ENCODE measurements at places on chromosomes 16 and 17. TPM values are rescaled to one million over a fixed set of nuclear protein-coding genes. Genes with fewer than 3 reads are reported as not detected.

TMEM204 gene
- polyA plus RNA-seq, result 25.8 TPM

C17orf113 gene
- polyA plus RNA-seq, result 5.5 TPM

ENO3 gene
- 26.2 TPM for polyA plus RNA-seq

TNS4 gene
- polyA plus RNA-seq, result 0.08 TPM

TBC1D3I gene
- not detected for polyA plus RNA-seq

KRTAP3-2 gene
- polyA plus RNA-seq, result not detected

RGS9 gene
- polyA plus RNA-seq, result 16.1 TPM

APRT gene
- 121 TPM for polyA plus RNA-seq

DPEP2 gene
- 1.6 TPM for polyA plus RNA-seq

ZNF597 gene
- polyA plus RNA-seq, result 3.4 TPM

DNA sequence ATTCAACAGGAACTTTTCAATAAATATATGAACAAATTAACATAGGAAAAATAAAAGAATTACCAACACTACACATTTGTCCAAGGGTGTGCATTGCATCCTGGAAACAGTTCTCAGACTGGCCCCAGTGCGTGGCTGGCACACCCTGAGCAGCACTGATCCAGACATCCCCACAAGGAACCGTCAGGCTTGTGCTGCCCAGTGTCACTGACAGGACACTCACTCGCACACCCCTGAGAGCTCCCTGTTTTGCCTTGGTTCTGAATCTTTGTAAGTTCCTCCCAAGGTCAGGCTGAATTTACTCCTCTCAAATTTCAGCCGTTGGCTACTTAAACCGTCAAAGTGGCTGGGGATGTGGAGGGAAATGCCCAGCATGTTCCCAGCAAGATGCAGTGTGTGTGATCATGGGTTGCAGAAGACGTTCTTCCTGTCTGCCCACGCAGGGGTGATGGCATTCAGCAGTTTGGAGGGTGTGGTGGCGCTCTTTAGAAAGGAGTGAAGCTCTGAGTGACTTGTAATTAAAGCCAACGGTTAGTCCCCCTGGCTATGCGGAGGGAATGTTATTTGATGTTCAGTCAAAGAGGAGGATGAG is 1.7 kb downstream of the MT2A start:
- no peak for DNase-seq

DNA sequence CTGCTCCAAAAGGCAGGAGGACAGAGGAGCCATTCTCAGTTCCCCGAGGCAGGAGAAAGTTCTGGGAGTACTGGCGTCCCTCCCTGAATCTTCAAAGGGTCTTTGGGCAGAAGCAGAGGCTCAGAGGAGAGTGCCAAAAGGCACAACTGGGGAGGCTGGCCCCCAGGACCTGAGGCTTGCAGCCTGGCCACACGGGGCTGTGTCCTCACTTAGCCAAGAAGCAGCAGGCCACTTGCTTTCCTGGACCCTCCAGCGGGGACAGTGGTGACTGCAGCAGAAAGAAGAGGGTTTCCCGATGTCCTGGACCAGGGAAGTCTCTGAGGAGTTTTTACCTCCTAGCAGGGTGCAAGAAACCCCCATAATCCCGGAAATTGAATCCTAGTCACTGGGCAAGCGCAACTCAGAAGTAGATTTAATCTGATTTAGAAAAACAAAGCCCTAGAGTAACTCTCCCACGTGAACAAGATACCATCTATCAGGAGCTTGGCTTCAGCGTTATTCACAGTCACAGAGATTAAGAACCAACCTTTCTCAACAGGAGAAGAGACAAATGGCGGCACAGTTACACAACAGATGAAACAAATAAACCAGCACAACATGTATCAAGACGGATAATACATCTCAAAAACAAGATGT is 25.5 kb upstream of the BCO1 start:
- DNase-seq, result no peak

- no peak for DNase-seq
Observed at GRCh38 chr16:88534638-88535190, 35.5 kb upstream of the ZC3H18 start.

GRCh38 chr16:3457434-3458252 is 14.2 kb downstream of the NAA60 start:
- DNase-seq, result peak; percentile 92

DNA sequence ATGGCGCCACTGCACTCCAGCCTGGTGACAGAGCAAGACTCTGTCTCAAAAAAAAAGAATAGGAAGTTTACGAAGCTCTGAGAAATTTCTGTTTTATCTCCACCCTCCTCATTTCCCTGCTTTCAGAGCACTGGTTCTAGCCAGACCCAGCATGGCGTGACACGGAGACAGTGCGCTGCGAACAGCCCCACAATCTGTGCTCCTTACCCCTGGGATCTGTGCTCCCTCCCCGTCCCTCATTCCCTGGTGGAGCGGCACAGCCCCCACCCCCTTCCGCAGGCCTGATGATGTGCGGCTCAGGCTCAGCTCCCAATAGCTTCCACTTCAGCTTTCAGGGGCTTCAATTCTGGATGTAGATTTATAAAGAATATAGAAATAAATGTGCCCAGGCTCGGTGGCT is 56.1 kb upstream of the ENDOV start:
- DNase-seq, result no peak

- DNase-seq, result no peak
Observed at GRCh38 chr16:88346680-88347505, 35.9 kb upstream of the ZNF469 start.

GRCh38 chr16:31491778-31492418 is 9.0 kb downstream of the SLC5A2 start:
- no peak for DNase-seq

DNA sequence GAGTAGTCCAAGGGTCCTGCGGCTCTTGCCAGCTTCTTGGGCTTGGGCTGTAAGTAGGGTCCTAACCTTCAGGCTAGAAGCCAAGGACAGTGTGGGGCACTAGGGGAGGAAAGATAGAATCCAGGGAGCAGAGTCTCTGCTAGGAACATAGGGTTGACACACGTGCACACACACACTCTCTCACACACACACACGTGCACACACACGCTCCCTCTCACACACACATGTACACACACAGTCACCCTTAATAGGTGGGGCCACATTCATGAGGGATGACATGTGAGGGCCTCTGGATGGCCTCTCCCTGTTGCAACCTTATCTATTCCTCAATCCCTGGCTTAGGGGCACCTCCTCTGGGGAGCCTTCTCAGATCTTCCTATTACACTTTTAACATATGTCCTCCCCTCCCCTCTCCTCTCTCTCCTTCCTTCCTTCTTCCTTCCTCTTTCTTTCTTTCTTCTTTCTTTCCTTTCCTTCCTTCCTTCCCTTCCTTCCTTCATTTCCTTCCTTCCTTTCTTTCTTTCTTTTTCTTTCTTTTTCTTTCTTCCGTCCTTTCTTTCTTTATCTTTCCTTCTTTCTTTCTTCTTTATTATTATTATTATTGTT is 3.1 kb downstream of the EPX start:
- no peak for DNase-seq

DNA sequence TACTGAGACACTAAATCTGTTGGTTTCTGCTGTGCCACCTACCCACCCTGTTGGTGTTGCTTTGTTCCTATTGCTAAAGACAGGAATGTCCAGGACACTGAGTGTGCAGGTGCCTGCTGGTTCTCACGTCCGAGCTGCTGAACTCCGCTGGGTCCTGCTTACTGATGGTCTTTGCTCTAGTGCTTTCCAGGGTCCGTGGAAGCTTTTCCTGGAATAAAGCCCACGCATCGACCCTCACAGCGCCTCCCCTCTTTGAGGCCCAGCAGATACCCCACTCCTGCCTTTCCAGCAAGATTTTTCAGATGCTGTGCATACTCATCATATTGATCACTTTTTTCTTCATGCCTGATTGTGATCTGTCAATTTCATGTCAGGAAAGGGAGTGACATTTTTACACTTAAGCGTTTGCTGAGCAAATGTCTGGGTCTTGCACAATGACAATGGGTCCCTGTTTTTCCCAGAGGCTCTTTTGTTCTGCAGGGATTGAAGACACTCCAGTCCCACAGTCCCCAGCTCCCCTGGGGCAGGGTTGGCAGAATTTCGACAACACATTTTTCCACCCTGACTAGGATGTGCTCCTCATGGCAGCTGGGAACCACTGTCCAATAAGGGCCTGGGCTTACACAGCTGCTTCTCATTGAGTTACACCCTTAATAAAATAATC is 14.6 kb downstream of the STH start:
- no peak for DNase-seq

- DNase-seq, result no peak
Observed at GRCh38 chr17:79674506-79675412, 56.0 kb upstream of the ENPP7 start.

DNA sequence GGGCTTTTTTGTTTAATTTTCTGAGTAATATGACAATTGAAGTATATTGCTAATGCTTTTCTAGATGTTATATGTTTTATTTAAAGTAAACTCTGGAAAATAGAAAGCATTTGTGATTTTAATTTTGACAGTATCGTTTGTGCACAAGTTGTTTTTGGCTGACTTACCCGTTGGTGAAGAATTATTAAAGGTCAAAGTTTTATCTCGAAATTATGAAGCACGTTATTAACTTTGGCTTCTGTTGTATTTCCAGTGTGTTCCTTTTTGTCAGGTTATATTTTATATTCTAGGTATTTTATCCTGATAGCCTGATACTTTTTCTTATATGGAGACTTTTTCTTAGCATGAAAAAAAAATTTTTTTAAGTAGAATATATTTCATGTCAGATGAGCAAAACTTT is 16.8 kb downstream of the PRKCA start:
- no peak for DNase-seq

GRCh38 chr17:76262732-76263344 is 2.3 kb upstream of the UBALD2 start:
- no peak for DNase-seq

DNA sequence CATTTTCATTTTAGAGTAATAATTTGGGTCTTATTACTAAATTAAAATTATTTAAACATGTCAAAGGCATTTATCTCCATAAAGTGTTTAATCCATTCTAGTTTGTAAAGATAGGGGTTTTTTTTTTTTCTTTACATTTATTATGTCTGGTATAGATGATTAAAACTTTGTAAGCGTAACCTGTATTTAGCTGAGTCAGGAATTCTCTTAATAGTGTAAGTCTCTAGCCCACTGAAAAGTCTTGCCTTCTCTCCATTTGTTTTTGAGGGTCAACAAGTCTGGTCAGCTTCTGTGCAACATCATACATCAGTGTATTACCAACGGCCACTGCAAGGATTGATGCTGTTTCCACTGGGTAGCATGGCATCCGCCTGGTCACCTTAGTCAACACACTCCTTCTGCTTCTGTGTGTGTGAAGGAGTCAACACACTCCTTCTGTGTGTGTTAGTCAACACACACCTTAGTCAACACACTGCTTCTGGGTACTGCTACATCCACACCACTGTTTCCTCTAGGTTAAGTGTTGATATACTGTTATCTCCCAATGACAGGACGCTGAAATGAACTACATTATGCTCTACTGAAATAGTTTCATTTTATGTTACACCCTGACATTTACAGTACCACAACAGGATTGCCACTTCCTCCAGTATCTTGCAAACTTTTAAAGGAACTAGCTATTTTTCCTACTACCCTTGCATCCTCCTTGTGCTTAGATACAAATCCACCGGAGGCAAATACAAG is 37.3 kb upstream of the VWA3A start:
- no peak for DNase-seq

GRCh38 chr17:7878234-7878633 is 10.4 kb upstream of the CHD3 start:
- no peak for DNase-seq

GRCh38 chr16:10367616-10368188 is 18.2 kb upstream of the ATF7IP2 start:
- no peak for DNase-seq

GRCh38 chr17:57541472-57542394 is 203.4 kb downstream of the CCDC182 start:
- DNase-seq, result no peak

DNA sequence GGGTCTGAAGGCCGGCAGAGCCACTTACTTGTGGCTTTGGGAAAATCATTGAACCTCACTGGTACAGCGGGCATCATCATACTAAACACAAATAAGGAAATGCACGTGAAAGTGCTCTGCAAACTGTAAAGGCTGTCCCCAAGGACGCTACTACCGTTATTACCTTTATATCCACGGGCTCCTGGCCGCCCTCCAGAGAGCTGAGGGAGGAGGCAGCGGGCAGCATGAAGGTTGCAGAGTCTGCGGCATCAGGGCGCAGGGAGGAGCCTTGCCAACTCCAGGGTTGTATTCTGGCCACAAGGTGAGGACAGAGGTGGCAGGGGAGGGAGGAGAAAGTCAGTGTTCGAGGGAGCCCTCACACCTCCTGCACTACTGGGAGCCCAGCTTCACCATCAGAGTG is 68.3 kb upstream of the GCSH start:
- DNase-seq, result no peak

GRCh38 chr17:33697557-33697956 is 404.5 kb upstream of the ASIC2 start:
- DNase-seq, result no peak

DNA sequence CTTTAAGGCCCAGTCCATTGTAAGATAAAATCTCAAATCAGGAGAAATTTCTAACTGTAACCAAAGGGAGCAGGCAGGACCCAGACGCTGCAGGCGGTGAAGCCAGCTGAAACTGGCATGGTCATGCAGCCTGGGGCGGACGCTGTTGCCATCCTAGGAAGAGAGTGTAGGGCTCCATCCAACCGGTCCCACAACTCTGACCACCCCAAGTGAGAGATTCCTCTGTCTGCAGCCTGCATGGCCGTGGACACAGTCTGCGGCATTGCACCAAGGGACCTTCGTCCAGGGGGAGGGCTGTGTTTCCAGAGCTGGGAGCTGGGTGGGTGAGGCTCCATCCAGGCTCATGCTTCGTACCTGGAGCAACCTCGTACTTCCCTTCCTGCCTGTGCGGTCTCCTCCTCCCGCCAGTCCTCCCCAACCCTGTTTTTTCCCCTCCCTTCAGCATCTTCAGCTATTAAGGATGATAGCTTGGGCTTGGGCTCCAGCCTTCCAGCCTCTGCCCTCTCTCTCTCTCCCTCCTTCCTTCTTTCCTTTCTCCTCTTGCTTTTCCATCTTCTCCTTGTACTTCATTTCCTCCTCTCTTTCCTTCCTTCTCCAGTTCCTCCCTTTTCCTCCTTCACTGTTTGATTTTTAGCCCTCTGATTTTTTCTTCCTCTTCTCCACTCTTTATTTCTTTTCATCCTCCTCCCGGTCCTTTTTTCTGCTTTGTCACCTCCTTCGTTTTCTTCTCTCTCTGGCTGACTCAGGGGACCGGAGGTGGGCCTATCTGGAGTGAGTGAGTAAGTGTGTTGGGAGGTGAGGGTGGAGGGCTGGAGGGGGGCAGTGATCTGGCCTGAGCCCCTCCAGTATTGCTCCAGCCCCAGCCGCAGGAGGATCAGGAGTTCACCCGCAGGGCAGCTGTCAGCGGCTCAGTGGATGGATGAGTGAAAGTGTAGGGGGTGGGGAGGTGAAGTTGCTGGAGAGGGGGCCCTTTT is 17.0 kb upstream of the LHX1 start:
- no peak for DNase-seq

Data from renal pelvis (tissue), 12 donors.